ENCODE measurements at places on chromosomes 6 and 20.

DNA sequence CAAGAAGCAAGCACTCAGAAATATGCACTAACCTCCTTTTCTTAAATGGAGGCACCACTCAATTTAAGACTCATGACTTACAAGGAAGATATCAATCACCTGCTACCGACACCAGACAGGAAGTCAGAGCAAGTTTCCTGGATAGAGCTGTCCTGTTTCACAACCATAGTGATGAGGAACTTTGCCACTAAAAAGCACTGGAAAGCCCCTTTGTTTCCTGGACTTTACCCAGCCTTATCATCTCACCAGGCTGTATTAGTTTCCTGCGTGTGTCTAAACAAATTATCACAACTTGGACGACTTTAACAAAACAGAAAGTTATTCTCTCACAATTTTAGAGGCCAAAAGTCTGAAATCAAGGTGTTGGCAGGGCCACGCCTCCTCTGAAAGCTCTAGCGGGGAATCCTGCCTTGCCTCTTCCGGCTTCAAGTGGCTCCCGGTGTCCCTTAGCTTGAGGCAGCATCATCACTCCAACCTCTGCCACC is 253.8 kb upstream of the STXBP5 start:
- no peak for DNase-seq

GRCh38 chr6:47420394-47421371 is 56.9 kb upstream of the CD2AP start:
- no peak for DNase-seq

GRCh38 chr6:77487808-77488425 is 24.6 kb upstream of the HTR1B start:
- DNase-seq: no peak

- DNase-seq: no peak
These were observed 28.3 kb upstream of the CD83 start for GRCh38 chr6:14089224-14089623.

DNA sequence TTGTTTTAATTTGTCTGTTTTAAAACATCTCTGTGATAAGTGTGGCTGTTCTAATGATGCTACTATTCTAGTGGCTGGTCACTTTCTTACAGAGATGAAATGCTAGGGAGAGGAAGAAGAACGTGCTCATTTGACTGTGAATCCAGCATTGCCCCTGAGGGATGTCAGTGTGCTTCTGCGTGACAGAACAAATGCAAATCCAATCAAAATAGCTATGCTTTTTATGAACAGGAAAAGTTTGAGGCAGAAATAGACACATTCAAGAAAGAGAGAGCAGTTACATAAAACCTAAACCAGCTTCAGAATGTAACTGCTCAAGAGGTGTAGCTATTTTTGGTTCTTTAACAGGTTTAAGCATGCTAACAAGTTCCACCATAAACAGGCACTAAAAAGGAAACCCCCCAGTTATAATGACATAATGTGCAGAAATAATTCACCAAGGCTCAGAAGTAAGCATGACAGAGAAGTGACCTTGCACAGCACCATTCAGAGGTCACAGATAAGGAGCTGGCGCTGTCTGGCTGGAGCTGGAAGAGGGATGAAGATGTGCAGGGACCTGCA is 385.3 kb downstream of the EPM2A start:
- DNase-seq: no peak

DNA sequence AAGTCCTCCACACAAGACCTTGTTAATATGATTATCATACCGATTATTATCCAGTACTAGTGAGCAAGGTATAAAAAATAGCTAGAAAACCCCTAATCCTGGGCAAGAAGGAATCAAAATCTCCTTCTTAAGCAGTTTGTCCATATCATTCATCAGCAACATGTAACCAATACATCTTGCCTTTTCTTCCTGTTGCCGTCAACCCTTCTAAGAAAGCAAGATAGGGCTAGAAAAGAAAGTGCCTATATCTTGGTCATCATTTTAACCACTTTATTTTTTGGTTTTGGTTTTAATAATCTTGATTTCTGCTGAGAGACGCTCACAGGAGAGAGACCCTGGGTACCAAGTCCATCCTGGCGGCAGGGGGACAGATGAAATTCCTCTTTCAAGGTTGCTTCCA is 27.2 kb upstream of the PREX1 start:
- no peak for DNase-seq

DNA sequence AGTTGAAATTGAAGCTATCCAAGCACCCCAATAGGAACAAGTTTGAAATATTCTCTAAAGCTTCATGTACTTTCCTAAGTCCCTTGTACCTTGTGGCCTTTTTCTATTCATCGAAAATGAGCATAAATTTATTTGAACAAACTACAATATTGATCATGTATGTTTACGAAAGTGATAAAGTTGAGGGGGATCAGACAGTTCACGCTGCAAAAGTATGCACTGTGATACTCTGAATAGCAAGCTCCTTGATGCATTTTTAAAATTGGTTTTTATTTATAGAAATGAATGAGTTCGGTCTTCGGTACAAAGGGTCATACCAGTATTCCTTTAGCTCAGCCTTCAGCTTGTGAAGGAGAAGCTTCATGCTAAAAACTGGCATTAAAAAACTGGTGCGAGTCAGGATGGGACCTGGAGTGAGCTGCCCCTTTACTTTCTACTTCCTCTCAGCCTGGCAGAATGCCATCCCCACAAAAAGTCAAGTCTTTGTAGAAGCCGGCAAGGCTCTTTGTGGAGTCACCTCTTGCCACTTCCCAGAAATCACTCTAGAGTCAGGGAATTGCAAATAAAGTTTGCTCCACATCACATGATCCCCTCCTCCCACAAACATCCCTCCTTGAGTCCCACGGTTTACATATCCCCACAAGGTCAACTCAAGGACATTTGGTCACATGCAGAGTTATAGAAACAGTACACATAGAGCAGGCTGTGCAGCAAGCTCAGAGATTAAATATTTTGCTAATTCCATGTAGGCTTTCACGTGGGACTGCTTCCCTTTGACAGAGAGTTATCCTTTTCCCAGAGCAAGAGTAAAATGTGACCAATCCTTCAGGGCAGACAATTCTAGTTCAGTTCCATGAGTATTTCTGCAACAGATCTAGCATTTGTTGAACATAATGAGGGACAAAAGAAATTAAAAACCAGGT is 34.6 kb upstream of the ADGRF1 start:
- DNase-seq: no peak

DNA sequence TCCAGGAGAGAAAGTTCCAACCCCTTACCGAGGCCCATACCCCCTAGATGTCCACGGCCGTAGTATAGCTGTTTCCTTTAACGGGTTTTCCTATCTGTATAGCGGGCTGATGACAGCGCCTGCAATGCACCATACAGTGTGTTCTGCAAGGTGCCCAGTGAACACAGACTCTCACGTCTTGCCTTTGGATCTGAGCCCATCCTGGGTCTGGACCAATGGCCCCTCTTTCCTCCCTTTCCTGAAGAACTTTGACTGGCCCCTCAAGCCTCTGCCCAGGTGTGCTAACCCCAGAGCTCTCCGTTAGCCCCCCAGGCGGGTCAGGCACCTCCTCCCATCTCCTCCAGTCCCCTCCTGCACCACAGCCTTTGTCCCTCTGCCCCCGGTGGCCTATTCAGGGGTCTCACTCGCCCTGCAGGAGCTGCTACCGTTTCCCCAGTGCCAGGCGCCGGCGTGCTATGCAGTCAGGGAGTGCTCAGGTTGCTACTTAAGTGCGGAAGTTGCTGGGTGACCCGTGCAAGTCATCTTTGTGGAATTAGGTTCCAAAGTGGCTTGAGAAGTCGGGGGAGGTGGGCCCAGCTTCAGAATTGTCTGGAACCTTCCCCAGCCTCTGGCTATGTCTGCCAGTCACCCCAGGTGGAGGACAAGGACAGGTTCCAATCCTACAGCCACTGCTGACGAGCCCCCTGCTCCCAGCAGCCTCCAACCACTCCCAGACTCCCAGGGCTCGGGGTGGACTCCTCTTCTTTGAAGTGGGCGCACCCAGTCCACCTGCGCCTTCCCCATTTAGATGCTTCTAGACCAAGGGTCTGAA is 35.0 kb upstream of the ZBP1 start:
- DNase-seq: no peak

- DNase-seq: no peak
These were observed 5.6 kb downstream of the PCMTD2 start for GRCh38 chr20:64261138-64261537.

DNA sequence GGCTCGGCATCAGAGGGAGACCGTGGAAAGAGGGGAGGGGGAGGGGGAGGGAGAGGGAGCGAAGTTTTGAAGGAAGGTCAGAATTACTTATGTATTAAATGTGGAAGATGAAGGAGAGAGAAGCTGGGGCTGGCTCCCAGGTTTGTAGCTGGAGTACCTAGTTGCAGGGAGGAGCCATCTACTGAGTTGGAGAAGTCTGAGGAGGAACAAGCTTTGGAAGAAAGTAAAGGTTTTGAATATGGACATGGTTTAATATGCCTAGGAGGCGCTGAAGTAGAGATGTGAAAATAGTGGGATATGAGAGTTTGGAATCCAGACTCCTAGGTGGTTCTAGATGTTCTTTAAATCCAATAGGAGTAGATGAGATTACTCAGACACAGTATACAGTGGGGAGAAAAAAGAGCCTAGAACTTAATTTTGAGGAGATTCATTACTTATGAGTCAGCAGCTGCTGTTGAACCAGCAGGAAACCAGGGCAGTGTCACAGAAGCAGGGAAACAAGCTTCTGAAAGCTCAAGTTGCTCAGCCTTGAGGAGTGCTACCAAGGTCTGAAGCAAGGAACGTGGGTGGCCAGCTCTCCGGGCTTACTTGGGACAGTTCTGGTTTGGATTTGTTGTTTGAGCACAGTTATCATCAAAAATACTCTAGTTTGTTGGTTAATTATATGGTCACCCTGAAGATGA is 149.3 kb downstream of the UTRN start:
- no peak for DNase-seq

DNA sequence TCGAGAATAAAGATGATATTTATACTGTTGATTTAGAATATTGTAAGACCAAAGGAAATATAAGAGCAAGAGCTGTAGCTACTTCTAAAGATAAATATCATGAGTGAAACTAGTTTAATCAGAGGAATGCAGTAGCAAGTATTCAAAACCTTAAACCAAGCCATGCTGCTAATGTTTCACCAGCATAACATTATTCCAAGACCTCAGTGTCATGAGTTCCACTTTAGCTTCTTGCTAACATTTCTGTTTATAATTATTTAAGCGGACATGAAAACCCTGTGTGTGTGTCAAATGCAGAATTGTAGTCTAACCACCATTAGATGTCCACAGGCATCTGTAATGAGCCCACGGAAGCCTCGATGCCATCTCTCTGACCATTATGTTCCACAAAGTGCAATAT is 752.6 kb upstream of the MARCKS start:
- DNase-seq: no peak

- no peak for DNase-seq
These were observed 192.5 kb upstream of the PLCB4 start for GRCh38 chr20:8876366-8876765.

DNA sequence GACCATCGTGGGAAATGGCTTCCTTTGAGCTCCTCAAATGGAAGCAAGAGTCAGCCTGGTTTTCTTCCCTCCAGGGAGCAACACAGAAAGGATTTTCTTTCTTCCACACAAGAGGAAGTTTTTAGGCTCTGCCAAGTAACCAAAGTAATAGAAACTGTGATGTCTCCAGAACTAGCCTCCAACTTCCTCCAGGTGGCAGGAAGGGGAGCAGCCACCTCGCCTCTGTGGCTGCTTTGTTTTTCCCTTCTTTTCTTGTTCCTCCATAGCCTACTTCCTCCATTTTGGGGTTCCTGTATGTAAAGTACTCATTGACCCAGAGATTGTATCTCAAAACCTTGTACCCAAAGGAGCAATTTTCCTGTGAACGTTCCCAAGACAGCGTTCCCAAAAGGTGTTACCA is 32.7 kb upstream of the CCR6 start:
- DNase-seq: no peak

DNA sequence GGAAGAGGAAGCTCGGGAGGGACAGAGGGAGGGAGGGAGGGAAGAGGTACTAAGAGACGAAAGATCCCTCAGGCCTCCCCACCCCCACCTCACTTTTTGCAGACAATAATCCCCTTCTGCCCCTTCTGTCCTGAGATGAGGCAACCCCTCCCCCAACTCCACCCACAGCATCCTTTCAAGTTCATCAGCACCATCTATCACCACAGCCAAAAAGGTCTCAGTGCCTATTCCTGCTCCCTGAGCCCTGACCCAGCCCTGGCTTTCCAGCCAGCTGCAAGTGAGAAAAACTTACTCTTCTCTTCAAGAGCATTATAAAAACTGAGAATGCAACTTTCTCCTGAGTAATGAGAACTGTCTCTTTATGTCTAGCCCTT is 133.2 kb upstream of the LRFN2 start:
- no peak for DNase-seq

DNA sequence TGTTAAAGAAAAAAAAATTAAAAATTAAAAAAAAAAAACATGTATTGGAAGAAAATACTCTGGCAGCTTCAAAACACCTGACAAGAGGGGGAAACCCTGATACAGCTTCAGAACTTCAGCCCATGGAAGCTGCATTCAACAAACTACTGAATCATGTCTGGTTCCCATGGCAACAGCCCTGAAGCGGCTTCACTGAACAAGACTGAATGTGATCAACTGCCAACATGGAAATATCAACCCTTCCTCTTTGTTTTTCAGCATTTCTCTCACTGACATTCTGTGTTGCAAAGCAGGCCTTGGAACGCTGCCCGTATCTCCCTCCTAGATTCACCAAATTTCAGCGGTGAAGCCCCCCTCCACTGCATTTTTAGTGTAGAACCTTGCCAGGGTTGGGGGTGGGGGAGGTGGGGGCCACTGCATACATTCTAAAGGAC is 91.3 kb upstream of the SHLD1 start:
- DNase-seq: no peak

- DNase-seq: no peak
These were observed 80.3 kb upstream of the AFDN start for GRCh38 chr6:167746390-167746907.

- no peak for DNase-seq
These were observed 2.9 kb downstream of the FKBP1A start for GRCh38 chr20:1389703-1390580.

DNA sequence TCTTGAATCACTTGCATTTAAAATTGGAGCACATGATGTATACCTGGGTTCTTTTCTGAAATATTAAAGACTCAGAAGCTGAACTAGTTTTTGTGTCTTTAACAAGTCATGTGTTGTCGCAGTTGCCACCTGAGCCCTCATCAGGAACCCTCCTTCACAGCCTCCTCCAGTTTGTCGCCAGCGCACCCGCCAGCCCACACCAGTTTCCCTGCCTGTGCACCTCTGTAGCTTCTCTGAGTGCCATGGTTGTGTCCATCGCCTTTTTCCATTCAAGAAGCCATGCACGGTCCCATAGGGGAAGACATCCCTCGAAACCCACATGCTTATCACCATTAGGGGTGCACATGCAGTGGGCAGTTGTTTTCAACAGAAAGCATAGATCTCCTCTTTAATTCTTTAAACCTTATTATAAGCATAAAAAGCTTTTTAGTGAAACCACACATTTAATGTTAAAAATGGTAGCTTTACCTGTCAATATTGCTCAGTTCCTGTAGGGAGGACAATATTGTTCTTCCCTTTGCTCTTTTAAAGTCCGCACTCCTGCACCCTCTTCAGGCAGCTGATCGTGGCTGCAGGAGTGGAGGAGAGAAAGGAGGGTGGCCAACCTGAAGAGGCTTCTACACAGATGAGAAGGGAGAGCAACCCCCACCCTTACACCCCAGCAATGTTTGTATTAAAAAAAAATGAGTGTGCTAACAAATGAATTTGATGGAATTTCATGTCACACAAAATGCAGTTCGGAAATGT is 121.9 kb downstream of the CFAP61 start:
- DNase-seq: no peak

- no peak for DNase-seq
These were observed 3.5 kb downstream of the CTNNBL1 start for GRCh38 chr20:37697314-37697713.

Measured in NCI-H1417 treated with DMSO at 0.1 percent for 48 hours (cell line).